ENCODE measurements at places on chromosomes 5 and 9.
A peak's percentile ranks its signal among the peaks of the same experiment; 100 is the strongest.

GRCh38 chr5:67301285-67301903 is 104.8 kb upstream of the CD180 start:
- no peak for DNase-seq

DNA sequence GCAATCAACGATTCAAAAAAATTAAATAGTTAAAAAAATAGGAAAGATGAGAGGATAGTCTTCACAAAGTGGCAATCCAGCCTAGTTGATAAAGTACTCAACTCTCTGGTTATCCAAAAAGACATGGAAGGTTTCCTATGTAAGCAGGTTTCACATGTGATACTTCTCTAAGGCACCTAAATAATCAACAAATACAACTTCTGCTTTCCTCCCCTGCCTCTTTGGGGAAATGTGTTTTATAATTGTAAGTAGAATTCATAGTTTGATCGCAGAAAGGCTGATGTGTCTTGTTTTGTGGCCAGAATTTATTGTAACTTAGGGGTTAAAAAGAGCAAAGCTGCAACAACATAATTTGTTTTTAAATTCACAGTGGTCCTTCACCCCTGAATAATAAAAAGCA is 855.5 kb upstream of the DMAC1 start:
- no peak for DNase-seq

GRCh38 chr9:94687451-94687850 is 39.0 kb upstream of the AOPEP start:
- no peak for DNase-seq

DNA sequence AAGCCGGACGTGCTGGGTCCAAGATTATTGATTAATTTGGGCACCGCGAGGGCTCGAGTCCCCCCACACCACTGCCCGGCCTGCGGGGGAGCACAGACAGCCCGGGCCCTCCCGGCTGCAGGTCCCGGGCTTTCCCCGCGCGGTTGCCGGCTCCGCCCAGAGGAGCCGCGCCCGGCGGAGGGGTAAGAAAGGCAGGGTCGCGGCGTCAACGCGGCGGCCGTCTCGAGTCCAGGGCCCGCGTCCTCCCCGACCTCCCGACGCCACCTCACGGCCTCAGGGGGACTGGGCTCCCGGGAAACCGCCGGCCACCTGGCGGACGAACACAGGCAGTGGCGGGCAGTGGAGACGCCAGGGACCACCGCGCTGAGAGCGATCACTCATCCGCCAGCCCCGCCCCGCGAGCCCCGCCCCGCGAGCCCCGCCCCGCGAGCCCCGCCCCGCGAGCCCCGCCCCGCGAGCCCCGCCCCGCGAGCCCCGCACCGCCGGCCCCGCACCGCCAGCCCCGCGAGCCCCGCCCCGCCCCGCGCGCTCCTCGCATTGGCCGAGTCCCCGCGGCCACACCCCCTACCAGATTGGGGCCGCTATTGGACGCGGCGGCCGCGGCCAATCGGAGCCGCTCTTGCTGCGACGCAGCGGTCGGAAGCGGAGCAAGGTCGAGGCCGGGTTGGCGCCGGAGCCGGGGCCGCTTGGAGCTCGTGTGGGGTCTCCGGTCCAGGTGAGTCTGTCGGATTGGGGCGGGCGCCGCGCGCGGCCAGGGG is at the start of gene MRPL41:
Gene MRPL41 (plus strand): TSS at position 616 of the 758 bp plus-strand sequence. CDS start 203 bp downstream, outside the sequence.
- peak; percentile 80 for DNase-seq

GRCh38 chr9:99966001-99966400 is 59.5 kb downstream of the STX17 start:
- no peak for DNase-seq

DNA sequence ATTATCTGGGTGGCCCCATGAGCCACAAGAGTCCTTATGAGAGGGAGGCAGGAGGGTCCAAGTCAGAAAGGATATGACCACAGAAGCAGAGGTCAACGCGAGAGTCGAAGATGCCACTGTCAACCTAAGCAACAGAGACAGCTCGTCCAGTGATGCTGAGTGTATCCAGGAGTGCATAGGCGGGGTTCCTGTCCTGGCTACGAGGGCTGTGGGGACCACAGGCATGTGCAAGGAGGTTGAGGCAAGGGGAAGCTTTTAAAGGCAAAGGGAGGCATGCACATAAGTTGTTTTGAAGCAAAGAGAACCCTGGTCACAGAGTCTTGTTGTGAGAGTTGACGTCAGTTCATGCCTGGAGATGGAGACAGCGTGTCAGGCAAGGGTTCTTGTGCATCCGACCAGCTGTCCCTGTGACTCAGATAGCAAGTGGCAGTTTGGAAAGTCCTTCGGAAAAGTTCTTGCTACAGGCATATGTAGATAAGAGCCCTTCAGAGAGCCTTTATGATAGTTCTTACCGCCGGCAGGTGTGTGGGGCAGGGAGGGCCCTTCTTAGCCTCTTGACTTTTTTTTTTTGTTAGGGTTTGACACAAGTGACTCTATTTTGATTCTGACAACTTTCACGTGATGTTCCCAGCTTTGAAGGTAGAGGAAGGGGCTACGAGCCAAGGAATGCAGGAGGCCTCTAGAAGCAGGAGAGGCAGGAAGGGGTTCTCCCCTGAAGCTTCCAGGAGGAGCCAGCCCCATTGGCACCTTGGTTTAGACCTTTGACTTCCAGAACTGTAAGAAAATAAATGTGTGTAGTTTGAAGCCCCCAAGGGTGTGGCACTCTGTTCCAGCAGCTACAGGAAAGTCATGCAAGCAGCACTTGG is 66.0 kb upstream of the FCN1 start:
- no peak for DNase-seq

DNA sequence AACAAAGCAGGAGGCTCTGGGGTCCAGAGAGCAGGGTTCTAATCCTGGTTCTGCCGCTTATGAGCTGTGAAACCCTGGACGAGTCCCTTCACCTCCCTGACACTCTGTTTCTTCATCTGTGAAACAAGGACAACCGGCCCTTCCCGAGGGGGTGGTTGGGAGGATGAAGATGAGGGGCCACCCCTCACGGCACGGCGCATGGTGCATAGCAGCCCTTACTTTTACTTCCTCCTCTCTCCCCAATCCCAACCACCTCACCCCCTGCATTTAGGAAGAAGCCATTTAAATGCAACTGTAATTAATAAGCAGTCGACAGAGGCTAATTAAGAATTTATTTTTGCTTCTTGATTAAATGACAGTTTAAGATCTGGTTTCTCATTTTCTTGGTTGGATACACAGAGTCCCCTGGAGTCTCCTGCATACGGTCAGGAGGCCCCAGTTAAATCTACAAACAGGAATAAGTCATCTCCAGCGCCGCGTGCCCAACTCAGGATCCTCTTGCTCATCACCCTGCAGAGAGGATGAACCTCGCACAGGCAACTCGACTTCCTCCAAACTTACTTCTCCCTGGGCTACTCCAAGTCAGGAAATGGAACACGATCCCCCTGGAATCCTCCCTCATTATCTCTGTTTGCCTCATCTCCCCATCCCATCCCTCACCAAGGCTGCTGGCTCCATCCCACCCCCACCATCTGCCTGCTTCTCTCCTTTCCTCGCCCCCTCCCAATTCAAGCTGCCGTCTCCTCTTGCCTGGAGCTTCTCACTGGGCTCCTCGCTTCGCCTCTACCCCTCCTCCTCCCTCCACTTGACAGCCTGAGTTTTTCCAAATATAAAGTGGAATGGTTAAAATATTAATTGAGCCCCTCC is 95.9 kb downstream of the HRH2 start:
- DNase-seq: no peak

DNA sequence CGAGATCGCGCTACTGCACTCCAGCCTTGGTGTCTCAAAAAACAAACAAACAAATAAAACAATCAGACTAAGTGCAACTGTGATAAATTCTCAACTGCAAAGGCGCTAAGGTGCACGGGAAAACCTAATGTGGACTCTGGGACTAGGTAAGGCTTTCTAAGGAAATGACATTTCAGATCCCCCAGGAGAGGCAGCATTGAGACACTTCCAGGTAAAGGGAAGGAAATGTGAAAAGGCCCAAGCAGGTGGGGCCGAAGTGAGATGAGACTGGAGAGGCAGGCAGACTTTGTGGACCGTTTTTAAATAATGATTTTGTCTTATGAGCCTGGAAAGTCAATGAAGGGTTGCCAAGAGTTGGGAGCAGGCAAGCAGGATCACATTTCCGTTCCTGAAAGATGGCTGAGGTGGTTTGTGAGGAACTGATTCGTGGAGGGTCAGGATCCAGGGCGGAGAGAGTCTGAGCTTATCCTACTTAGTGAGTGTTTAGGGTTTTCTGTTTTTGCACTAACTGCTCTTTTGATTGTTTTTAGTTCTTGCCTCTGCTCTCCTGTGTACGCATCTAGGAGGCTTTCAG is 2.0 kb upstream of the APBA1 start:
- no peak for DNase-seq

DNA sequence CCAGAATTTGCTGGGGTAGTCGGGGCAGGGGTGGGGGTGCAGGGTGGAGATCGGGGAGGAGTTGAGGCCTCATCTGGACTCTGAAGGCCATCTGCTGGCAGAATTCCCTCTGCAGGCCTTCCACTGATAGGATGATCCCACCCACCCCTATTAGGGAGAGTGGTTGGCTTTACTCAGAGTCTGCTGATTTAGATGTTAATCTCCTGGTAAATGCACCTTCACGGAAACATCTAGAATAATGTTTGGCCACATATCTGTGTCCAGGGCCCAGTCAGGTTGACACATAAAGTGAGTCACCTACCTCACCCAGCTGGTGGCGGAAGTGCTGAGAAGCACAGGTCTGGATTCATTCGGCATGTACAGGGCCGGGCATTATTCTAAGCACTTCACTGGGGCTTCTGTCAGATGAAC is 50.0 kb downstream of the DAPK1 start:
- DNase-seq: no peak

- no peak for DNase-seq
Observed at GRCh38 chr5:139113892-139114291, 84.3 kb downstream of the SIL1 start.

Data from activated CD4-positive, alpha-beta T cell treated with anti-CD3 and anti-CD28 coated beads, Interleukin-2, amount 50 U/mL, for 4 hours (primary cell).